ENCODE measurements at places on chromosomes 3 and 15.

DNA sequence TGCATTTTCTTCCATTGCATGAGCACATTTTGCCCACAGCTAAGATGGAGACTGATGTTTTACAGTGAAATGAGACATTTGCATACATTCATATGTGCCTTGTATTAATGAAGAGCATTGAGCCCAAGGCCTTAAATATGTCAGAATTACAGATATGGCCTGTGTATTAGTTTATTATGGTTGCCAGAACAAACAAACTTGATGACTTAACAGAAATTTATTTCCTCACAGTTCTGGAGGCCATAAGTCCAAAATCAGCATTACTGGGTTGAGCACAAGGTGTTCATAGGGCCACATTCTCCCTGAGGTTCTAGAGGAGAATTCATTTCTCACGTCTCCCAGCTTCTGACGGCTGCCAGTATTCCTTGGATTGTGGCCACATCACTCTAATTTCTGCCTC is 302.6 kb upstream of the TGFBR2 start:
- DNase-seq = no peak

GRCh38 chr3:23442598-23443383 is 239.7 kb downstream of the UBE2E2 start:
- DNase-seq = no peak

GRCh38 chr3:195154111-195154791 is 116.7 kb downstream of the XXYLT1 start:
- no peak for DNase-seq

- DNase-seq = no peak
Observed at GRCh38 chr15:47741907-47742306, 24.6 kb downstream of the SEMA6D start.

GRCh38 chr15:68921926-68922325 is 8.4 kb upstream of the SPESP1 start:
- no peak for DNase-seq

DNA sequence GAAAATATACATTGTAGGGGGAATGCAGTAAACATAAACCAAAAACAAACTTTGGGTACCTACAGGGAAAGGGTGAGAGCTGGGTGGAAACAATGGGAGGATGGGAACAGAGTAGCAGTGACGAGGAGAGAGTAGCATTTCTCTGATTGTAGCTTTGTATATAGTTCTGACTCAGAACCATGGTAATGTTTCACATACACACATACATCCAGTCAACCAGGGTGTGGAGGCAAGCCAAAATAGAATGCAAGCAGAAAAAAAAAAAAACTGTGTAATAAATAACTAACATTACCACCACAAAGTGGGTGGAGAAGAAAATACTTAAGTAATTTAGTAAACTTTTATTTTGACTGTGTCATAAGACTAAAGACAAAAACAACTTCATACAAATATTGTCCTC is 27.2 kb downstream of the BCL2A1 start:
- no peak for DNase-seq

GRCh38 chr3:195210266-195210973 is 60.5 kb downstream of the XXYLT1 start:
- no peak for DNase-seq

GRCh38 chr3:190586631-190587011 is 72.7 kb downstream of the IL1RAP start:
- no peak for DNase-seq

GRCh38 chr3:64290161-64290560 is 64.9 kb upstream of the PRICKLE2 start:
- no peak for DNase-seq

DNA sequence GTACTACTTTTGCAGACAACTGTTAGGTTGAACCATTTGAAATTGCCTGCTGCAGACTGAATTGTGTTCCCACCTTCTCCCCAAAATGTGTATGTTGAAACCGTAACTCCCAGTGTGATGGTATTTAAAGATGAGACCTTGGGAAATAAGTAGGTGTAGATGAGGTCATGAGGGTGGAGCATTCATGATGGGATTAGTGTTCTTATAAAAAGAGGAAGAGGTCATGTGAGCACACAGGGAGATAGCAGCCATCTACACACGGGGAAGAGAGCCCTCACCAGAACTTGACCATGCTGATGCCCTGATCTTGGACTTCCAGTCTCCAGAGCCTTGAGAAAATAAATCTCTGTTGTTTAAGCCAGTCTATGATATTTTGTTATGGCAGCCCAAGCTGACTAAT is 17.4 kb upstream of the FHIT start:
- DNase-seq = no peak

DNA sequence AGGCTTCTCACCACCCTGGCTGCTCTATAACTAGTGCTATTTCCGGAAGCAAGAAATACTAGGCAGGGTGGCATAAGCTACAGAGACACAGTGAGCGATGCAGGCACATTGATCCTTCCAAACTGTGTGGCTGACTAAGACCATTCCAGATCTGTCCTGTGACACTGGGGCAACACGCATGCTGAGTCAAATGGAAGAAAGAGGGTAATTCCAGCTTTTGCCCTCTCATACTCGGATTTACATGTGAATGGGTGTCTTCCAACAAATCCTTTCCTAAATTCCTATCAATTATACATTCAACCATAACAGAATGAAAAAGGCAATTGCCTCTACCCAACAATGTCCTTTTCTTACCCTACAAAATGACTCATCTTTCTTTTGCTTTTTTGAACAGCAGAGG is 5.1 kb downstream of the FSIP1 start:
- DNase-seq = no peak

DNA sequence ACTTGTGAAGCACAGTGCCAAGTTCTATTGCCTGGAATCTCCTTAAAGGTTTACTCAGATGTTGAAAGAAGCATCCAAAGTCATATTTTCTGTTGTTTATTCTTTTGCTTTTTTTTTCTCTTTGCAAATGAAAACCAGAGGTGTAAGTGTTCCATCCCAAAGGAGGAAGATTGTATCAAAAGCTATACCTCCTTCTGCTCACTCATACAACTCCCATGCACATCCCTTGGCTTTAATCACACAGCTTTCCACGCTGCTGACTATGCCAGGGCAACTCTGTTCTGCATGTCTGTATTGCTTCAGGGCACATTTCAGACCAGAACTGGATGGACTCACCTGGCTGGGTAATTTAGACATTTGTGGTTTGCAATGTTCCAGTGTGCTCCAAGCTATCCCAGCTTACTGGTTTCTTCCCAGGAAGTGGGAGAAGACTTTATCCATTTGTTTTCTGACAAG is 399.6 kb upstream of the TBL1XR1 start:
- DNase-seq = no peak

DNA sequence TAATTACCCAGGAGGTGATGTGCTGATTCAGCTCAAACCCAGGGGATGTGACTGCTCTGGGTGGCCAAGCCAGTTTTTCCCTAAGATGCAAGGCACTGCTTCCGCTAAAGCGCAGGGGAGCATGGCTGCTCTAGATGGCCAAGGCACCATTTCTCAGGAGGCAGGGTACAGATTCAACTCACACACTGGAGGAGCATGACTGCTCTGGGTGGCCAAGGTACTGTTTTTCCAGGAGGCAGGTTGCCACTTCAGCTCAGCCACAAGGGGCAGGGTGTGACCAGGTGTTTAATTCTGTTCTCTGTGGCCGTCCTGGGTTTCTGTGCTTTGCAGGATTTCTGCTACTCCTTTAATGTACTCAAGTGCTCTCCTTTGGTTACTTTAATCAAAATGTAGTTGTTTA is 659.3 kb upstream of the ARRDC4 start:
- DNase-seq = no peak

Data from hippocampal formation (tissue), 2 donors.